ENCODE measurements at places on chromosomes 6 and 20.

DNA sequence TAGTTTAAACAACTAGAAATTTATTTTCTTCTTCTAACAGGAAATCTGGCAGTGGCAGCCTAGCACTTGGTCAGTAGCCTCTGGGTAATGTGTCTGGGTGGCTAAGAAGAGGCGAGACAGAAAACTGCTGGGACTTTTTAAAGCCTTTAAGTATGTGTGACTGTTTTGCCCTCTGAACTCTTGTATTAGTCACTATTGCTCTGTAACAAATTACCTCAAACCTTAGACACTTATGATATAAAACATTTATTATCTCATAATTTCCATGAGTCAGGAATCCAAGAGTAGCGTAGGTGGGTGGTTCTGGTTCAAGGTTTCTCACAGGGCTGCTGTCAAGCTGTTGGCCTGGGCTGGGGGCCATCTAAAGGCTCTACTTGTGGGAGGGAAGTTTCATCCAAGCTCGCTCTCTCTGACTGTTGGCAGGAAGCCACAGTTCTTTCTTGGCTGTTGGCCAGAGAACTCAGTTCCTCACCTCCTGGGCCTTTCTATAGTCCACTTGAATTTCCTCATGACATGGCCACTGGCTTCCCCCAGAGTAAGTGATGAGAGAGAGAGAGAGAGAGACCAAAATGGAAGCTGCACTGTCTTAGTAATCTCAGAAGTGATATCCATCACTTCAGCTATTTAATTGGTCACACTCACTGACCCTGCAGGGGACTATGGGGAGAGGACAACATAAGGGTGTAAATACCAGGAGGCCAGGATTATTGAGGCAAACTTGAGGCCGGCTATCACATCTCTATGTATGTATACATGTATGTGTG, 17.4 kb upstream of the TBC1D22B start:
- DNase-seq: peak; percentile 30

GRCh38 chr6:102841060-102841459, 1447.6 kb downstream of the GRIK2 start:
- no peak for DNase-seq

- DNase-seq: no peak
These were observed 145.4 kb downstream of the UST start for GRCh38 chr6:148892247-148892646.

- no peak for DNase-seq
These were observed 137.5 kb upstream of the SLC24A3 start for GRCh38 chr20:19074828-19075516.

- DNase-seq: no peak
These were observed 20.7 kb downstream of the DYNLRB1 start for GRCh38 chr20:34536798-34537394.

- no peak for DNase-seq
These were observed 27.4 kb upstream of the APCDD1L start for GRCh38 chr20:58542411-58543095.

Data from stimulated activated CD8-positive, alpha-beta memory T cell treated with anti-CD3 and anti-CD28 coated beads, Interleukin-15, amount 100 ng/mL, for 1 hour (primary cell).